Stimulated activated CD4-positive, alpha-beta T cell treated with anti-CD3 and anti-CD28 coated beads, Interleukin-15, amount 100 ng/mL, for 1 hour (primary cell): ENCODE measurements at places on chromosomes 6 and 20.

- DNase-seq: no peak
These were observed 7.9 kb downstream of the SOX4 start for GRCh38 chr6:21601339-21601923.

- no peak for DNase-seq
These were observed 2.5 kb upstream of the TNFRSF6B start for GRCh38 chr20:63693733-63694583.

DNA sequence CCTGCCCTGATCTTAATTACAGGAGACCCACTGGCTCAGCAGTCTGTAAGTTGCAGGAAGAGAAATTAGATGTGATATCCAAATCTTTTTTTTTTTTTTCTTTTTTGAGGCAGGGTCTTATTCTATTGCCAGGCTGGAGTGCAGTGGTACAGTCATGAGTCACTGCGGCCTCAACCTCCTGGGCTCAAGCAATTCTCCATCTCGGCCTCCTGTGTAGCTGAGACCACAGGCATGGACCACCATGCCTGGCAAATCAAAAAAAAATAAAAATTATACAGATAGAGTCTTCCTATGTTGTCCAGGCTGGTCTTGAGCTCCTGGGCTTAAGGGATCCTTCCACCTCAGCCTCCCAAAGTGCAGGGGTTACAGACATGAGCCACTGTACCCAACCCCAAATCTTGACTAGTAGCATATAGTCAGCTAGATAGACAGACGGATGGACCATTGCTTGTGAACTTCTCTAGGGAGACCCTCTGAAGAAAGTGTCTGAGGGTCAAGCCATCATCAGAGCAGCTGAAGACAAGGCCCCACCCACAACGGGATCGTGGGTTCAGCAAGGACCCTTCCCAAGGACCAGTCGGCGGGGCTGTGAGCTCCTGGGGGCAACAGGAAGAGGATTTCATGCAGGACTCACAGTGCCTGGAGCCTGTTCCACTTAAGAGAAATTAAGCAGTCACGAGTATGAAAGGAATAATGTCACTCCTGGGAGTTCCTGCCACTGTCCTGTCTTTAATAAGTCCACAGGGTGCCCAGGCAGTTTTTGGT, 222.7 kb downstream of the ANKRD60 start:
- DNase-seq: no peak

GRCh38 chr6:155872961-155873360, 417.3 kb upstream of the NOX3 start:
- no peak for DNase-seq

DNA sequence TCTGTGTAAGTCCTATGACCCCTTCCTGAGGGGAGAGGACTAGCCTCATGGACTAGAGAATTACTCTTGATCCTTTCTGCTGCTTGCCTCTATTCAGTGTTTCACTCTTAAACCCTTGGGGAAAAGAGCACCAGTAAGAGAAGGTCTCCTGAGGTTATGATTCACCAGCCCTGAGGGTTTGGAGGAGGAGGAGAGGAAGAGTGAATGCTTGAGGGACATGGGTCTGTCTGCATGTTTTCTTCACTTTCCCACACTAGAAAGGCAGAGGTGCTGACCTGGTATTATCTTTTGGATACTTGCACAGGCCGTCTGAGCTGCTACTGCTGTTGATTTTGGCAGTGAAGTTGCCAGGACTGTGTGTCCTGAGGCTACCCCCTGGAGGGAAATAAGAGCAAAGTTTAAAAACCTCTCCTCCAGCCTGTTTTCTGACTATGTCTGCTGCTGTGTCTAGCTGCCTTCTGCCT, 78.3 kb downstream of the CD109 start:
- no peak for DNase-seq

GRCh38 chr20:50992733-50993457, 30.0 kb downstream of the KCNG1 start:
- no peak for DNase-seq

DNA sequence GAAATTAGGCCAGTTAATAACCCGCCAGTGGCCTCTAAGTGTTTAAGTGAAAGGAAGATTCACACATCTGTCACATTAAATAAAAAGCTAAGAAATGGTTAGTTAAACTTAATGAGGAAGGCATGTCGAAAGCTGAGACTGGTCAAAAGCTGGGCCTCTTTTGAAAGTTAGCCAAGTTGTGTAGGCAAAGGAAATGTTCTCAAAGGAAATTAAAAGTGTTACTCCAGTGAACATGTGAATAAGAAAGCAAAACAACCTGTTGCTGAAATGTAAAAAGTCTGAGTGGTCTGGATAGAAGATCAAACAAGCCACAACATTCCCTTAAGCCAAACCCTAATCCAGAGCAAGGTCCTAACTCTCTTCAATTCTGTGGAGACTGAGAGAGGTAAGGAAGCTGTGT, 10.9 kb upstream of the MTRF1L start:
- DNase-seq: no peak

DNA sequence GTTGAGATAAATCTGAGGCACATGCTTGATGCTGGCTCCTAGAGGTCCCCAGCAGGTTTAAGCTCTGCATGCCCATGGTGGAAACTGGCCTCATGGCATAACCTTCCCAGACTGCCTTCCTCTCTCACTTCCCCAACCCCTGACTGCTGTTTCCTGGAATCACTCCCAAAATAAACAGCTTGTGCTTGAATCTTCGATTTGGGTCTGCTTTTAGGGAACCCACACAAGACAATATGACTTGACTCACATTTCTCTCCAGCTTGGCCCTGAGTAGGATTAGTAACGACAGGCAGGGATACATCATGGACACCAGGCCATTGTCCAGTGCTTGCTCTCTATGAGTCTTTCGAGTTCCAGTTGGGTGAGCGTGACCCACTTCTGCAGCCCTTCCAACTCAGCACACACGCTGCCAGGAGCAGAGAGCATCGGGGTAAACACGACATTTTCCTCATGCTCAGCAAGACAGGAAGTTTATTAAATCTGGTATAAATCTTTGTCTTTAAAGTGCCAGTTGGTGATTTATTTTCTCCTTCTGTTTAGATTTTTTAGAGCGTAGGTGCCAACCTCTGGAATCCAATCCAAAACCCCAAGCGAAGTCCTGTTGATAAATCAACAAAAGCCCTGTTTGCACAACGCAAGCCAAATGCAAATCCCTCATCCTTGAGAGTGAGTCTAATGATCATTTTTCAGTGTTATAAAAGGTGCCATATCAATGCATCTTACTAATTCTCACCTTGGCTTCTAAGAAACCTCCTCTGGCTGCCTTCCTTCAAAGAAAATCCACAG, 135.0 kb downstream of the FOXA2 start:
- no peak for DNase-seq

- DNase-seq: no peak
These were observed 288.0 kb upstream of the PLCB4 start for GRCh38 chr20:8780915-8781314.

GRCh38 chr6:84417260-84417659, 189.8 kb upstream of the CEP162 start:
- DNase-seq: no peak

- no peak for DNase-seq
These were observed 124.8 kb downstream of the AHI1 start for GRCh38 chr6:135372758-135373157.

DNA sequence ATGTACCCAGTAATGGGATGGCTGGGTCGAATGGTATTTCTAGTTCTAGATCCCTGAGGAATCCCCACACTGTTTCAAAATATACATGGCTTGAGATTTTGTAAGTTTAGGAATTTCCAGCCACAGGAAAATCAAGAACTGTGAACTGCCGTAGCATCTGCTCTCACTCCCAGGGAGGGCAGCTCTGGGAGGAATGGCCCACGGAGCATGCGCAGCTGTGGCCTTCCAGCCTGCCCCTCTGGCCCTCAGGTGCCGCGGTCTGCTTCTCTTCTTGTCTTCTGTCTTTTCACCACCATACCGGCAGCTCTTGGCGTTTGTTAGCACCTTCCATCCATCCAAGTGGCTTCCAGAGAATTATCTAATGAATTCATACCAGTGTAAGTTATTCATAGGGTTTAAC, 19.9 kb upstream of the EXOC2 start:
- no peak for DNase-seq

DNA sequence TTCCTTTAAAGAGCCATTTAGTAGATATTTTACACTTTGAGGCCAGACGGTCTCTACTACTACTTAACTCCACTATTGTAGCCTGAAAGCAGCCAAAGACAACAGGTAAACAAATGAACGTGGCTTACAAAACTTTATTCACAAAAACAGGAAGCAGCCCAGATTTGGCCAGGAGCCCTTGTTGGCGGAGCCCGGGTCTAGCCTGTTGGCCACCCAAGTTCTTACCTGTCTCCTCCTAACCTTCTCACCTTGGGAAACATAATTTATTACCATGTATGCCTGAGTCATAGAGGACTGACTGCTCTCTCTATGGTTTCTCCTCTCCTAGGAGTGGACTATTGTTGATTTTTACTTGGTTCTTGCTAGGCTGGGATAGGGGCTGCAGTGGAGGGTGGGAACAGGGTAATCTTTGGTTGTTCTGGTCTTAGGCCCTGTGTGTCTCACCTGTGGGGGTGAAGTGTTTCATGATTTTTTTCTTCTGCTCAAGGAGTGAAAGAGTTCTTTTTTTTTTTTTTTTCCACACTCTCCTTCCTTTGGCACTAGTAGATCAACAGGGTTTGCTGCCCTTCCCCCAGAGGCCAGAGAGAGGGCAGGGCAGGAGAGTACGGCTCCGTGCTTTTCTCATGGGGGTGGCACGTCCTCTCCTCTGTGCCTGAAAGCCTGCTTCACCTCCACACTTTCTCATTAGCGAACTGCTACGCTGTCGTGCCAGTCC, 90.0 kb downstream of the RPP40 start:
- no peak for DNase-seq

GRCh38 chr6:14984519-14984853, 261.4 kb upstream of the JARID2 start:
- DNase-seq: no peak

DNA sequence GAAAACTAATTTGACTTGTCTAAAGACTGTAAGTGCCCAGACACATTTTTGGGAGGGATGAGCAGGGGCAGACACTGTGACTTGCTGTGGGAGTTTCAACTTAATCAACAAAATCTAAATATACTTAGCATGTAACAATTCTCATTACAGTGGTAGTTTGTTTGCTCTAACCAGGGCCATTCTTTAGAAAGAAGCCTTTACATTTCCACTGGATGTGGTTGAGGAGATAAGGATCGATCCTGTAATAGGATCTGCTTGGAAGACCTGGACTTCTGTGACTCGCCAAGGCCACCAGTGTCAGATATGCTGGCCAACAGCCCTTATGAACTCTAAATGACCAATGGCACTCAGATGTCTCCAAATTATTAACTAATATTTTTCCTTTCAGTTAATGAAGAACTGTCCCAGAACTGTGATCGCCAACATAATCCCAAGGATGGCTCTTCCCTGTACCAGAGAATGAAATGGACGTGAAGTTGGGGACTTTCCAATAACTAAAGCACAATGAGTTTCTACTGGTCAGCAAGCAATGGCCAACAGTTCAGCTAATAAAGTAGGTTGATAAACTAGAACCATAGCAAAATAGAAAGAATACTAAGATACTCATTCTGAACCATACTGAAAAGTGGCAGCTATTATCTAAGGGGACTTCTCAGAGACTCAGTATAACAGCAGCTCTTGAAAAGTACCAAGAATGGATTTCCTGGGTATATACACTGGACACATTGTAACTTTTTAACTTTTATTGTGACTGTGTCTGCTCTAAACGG, 7.5 kb downstream of the SMLR1 start:
- DNase-seq: no peak

- no peak for DNase-seq
These were observed 127.9 kb downstream of the FARS2 start for GRCh38 chr6:5389086-5389745.

DNA sequence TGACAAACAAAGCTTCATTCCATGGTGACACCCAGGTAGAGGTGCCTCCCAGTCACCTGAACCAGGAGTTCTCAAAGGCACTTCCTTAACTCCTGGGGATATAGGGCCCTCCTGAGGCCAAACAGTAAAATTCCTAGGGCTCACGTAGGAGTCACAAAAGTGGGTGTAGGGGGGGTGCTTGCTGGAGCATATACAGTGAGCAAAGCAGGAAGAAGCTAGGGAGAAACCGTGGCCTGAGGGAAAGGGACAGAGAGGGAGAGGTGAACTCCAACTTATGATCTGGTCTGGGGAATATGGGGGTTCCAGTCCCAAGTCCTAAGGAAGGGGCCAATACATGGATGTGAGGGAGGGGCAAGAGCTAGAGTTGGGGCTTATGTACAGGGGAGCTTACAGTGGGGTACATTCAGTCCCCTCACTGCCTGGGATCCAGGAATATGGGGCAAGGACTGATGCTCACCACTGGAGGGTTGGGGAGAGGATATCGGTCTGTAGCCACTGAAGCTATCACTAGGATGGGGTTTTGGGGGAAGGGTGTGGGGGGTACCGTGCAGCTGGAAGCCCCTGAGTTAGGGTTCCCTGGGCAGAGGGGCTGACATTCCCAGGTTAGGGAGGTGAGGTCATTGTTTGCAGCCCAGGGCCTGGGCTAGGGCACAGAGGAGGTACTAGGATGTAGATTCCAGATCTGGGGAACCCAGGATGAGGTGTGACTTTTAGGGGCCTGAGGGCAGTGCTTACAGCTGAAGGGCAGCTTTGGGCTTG, 950 bp downstream of the PEDS1 start:
- DNase-seq: no peak

DNA sequence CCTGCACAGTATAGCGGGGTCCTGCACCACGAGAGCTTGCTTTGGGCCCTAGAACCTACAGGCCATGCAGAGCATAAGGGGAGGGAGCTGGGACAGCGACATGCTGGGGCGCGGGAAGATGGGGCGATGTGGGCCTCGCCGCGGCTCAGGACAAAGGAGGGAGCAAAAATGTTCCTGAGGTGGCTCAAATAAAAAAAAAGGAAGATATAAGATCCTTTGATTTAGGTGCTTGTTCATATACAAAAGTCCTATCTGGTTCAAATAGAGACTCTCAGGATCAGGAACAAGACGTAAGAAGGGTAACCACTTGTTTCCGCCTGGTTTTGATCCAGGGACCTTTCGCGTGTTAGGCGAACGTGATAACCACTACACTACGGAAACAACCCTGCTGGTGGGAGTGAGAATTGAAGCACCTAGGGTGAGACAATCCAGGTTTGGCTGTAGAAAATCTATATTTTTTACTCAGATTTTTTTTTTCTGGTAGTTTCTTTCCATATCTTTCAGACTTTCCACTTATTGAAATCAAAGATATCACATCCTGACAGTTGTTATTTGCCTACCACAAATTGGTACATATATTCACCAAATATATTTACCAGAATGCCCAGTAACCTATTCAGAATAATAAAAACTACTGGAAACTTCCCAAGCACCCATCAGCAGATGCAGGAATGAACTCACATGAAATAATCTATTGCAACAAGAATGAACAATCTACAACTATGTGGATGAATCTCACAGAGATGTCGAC, 177.9 kb upstream of the ZNF184 start:
- no peak for DNase-seq
